ENCODE measurements at places on chromosomes 6 and 20.

GRCh38 chr20:24108581-24108980, 120.0 kb upstream of the GGTLC1 start:
- no peak for DNase-seq

GRCh38 chr20:60052322-60052721, 94.1 kb downstream of the CDH26 start:
- DNase-seq = no peak

DNA sequence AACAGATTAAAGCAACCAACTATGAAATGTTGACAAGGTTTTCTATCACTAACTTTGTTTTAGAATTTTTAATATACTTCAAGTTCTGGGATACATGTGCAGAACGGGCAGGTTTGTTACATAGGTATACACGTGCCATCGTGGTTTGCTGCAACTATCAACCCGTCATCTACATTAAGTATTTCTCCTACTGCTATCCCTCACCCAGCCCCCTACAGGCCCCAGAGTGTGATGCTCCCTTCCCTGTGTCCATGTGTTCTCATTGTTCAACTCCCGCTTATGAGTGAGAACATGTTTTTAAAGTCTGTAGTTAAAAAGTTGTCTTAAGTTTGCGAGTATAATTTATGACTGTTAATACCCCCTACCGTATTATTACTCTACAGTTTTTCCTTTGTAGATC, 844.3 kb upstream of the MANEA start:
- no peak for DNase-seq

GRCh38 chr6:6994796-6995195, 113.0 kb upstream of the RREB1 start:
- no peak for DNase-seq

- DNase-seq = no peak
Measured at GRCh38 chr20:17568972-17569521, 828 bp upstream of the DSTN start.

GRCh38 chr20:37276494-37277252, 12.8 kb upstream of the MANBAL start:
- DNase-seq = peak; percentile 12

- DNase-seq = peak; percentile 79
Measured at GRCh38 chr20:32539817-32540675, 45.1 kb downstream of the NOL4L start.

DNA sequence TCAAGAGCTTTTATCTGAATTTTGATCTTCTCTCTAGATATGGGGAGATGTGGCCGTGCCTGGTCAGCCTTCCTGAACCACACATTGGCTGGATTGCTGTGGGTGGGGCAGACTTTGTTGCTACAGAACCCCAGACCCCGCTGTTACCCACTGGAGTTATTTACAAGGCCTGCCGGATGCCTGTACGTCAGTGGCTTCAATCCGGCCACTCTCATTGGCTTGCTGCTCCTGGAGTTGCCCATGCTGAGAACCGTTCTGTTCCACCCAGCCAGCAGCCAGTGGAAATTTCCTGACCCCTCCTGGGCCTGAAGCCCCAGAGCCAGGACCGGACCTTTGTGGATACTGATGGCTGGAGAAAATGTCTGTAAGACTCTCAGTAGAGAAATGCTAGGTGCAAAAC, 101.9 kb downstream of the TFAP2C start:
- no peak for DNase-seq

GRCh38 chr6:21826904-21827303, 233.4 kb downstream of the SOX4 start:
- no peak for DNase-seq

GRCh38 chr6:41053041-41053440, at the start of gene APOBEC2:
TSS of gene APOBEC2 (plus strand) at chr6:41053202. CDS start at chr6:41053348, 146 bp downstream.
- no peak for DNase-seq

DNA sequence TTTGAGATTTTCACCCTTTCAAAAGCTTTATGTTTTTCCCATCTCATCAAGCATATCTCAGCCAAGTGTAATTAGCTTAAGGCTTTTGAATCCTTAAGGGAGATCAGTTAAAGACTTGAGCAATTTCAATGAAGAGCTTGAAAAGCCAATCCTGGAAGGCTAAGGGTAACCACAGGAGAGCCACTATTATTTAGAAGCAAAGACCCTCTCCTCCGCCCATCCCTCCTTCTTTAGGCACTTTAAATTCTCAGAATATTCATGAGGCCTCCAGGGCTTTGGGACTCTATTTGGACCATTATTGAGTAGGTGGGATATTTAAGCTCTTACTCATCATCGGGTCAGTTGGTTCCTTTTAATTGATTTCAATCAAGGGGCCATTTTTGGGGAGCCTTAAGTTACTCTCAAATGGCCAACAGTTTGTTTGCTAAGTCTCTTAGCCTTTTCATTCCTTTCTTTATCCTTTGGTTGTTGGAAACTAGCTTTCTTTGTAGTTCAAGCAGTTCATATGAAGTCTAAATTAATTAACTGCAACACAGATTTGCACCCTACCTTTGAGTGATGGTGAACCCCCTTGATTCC, 567.2 kb downstream of the KIF16B start:
- DNase-seq = no peak

GRCh38 chr20:24648919-24649318, 179.5 kb downstream of the SYNDIG1 start:
- DNase-seq = no peak

DNA sequence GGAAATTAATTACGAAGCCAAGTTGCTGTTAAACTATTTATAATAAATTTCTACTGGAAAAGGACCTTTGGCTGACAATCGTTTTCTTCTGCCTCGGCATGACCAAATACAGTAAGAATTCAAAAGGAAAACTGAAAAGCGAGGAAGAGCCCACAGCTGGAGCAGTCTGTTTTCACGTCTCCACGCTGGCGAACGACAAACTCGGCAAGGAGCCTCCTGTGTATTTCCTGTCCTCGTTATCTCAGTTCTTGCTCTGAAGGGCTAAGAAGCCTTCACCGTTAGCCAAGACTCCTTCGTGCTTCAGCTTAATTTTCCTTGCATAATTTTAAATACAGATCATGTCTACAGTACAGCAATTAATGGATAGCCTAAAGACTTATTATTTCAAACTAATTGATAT, 214.3 kb upstream of the PLCB4 start:
- DNase-seq = no peak

- no peak for DNase-seq
Measured at GRCh38 chr20:9837634-9838033, 1.2 kb downstream of the PAK5 start.

DNA sequence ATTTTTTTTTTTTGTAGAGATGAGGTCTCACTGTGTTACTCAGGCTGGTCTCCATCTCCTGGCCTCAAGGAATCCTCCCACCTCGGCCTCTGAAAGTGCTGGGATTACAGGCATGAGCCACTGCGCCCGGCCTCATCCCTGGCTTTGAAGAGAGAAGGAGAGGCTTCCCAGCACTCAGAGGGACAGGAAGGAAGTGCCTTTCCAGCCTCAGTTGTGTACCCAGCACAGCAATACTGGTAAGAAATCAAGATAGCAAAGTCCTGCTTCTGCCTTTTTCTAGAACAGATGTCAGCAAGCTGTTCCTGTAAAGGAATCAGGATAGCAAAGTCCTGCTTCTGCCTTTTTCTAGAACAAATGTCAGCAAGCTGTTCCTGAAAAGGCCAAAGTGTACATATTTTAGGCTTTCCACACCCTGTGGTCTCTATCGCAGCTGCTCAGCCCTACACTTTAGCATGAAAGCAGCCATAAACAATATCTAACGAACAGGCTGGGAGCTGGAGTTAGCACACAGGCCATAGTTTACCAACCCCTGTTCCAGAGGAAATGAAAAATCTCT, 6.3 kb upstream of the PLTP start:
- no peak for DNase-seq

- no peak for DNase-seq
Measured at GRCh38 chr6:44229376-44230033, 6.1 kb downstream of the SLC29A1 start.

DNA sequence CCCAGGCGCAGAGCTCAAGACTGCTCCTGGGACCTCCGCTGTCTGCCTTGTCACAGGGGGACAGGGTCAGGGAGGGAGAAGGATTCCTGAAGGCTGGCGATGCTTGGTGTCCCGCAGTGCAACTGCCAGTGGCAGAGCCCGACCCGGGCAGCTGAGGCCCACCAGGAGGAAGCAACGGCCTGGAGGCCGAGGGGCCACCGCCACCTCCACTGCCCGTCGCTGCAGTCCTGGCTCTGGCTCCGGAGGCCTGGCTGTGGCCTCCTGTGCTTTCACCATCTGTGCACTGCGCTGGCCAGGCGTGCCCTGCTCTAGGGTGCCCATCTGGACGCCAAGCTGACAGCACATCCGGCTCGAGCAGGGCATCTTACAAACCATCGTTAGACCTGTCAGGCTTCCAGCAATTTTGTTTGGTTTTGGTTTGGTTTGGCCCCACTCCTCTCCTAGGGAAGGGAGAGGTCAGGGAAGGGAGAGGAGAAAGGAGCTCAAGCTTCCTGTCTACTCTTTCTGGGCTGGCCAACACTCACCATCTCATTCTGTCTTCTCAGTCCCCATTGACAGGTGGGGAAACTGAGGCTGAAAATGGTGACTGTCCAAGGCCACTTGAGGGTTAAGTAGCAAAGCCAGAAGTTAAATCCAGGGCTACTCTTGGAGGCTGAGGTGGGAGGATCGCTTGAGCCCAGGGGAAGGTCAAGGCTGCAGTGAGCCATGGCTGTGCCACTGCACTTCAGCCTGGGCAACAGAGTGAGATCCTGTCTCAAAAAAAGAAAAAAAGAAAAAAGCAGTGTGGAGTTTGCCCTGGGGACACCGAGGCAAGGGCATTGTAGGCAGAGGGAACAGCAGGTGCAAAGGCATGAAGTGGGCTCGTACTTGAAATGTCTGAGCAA, 37.7 kb upstream of the NOL4L start:
- no peak for DNase-seq

- DNase-seq = no peak
Measured at GRCh38 chr6:136181861-136182260, 68.2 kb downstream of the MTFR2 start.

- DNase-seq = no peak
Measured at GRCh38 chr6:90386399-90387382, 90.0 kb upstream of the BACH2 start.

- no peak for DNase-seq
Measured at GRCh38 chr20:40304119-40304613, 384.9 kb downstream of the MAFB start.

GRCh38 chr20:44616604-44616964, 34.2 kb downstream of the PKIG start:
- DNase-seq = no peak

- DNase-seq = peak; percentile 4
Measured at GRCh38 chr20:17281478-17281877, 54.6 kb downstream of the PCSK2 start.

GRCh38 chr6:158666628-158667359, 16.9 kb downstream of the SYTL3 start:
- DNase-seq = no peak

- no peak for DNase-seq
Measured at GRCh38 chr6:83429269-83429668, 1.6 kb downstream of the ME1 start.

DNA sequence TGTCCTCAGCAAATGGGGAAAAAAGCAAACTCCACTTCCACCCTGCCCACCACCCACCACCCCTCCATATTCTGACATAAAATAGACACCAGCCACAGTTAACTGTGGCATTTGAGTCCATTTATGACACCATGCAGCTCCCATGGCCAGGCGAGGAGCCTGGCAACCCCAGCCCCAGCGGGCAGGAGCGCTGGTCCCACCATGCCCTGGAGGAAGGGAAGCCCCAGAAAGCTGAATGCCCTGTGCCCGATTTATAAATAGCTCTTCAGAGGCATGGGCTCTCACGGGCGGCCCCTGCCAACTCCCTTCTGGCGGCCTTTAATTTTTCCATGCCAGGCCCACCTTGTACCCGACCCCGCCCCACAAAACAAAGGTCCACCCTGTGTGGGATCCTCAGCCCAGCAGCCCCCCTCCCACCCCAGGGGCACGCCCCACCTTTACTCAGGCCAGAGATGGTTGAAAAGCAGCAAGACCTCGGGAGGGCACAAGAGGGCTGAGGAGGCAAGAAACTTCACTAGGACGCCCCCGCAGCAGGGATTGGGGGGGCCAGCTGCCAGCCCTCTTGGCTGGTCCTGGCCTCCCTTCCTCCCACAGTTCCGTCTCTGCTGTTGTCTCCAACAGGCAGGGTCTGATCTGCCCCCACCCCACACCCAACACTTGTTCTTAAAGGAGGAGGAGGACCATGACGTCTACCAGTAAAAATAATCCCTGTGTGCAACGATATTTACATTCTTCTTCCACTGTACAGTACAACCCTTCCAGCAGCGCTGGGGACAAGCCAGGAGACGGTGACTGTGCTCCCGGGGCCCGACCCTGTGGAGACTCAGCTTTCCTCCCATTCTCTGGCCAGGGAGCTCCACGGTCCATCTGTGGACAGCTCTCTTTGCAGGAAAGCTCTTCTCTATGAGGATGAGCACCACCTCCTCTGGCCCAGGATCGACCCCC, 115.6 kb upstream of the CDYL start:
- no peak for DNase-seq

- no peak for DNase-seq
Measured at GRCh38 chr6:132954936-132955335, 140.6 kb downstream of the RPS12 start.

GRCh38 chr6:26205625-26206574, 118.7 kb downstream of the HFE start:
- no peak for DNase-seq

- DNase-seq = no peak
Measured at GRCh38 chr20:9600562-9600961, 86.2 kb downstream of the LAMP5 start.

GRCh38 chr6:90895299-90896074, 308.6 kb upstream of the MAP3K7 start:
- no peak for DNase-seq

DNA sequence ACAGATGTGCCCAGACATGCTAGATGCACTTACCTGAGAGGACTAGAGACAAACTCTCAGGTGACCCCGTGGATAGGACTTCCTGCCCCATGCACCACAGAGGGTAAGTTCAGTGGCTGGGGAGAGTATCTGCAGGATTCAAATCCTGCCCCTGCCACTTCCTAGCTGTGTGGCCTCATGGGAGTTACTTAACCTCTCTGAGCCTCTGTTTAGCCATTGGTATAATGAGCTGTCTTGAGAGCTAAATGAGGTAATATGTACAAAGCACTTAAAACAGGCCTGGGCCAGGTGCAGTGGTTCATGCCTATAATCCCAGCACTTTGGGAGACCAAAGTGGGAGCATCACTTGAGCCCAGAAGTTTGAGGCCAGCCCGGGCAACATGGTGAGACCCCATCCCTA, 59.3 kb downstream of the GRM4 start:
- DNase-seq = no peak
